CD4-positive, alpha-beta T cell (primary cell): ENCODE measurements at places on chromosomes 3 and 15.
A peak's percentile ranks its signal among the peaks of the same experiment; 100 is the strongest.

GRCh38 chr3:101810022-101810418 lies 31.0 kb downstream of the NXPE3 start:
- DNase-seq, result no peak

GRCh38 chr15:28181366-28181765 lies 82.3 kb upstream of the OCA2 start:
- no peak for DNase-seq

- DNase-seq, result no peak
Observed at GRCh38 chr3:16548721-16549120, 35.2 kb upstream of the RFTN1 start.

GRCh38 chr3:168524129-168524528 lies 428.4 kb upstream of the GOLIM4 start:
- no peak for DNase-seq

GRCh38 chr15:68017201-68017600 lies 36.9 kb upstream of the PIAS1 start:
- DNase-seq, result no peak

GRCh38 chr15:85625166-85625830 lies 169.4 kb downstream of the KLHL25 start:
- DNase-seq, result peak; percentile 19

DNA sequence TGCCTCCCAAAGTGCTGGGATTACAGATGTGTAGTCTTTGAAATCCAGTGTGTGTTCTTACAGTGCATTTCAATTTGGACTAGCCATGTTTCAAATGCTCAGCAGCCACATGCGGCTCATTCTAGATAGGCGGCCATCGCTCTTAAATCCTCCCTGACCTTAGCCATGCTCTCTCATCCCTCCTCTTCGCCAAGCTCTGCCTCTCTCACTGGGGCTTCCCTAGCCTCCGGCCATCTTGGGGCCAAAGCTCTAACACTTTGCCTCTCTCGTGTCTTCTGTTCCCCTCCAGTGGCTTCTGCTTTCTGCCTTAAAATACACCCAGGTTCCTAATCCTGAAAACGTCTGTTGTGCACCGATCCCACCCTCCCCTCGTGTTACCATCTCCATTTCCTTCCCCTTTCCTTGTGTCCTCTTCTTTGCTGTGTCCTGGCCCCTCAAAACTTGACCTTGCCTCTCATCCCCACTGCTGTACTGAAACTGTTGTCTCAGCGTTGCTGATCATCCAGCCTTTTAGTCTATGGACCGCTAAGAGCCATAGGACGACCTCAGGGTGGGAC lies 1.4 kb upstream of the GHRL start:
- DNase-seq, result no peak

DNA sequence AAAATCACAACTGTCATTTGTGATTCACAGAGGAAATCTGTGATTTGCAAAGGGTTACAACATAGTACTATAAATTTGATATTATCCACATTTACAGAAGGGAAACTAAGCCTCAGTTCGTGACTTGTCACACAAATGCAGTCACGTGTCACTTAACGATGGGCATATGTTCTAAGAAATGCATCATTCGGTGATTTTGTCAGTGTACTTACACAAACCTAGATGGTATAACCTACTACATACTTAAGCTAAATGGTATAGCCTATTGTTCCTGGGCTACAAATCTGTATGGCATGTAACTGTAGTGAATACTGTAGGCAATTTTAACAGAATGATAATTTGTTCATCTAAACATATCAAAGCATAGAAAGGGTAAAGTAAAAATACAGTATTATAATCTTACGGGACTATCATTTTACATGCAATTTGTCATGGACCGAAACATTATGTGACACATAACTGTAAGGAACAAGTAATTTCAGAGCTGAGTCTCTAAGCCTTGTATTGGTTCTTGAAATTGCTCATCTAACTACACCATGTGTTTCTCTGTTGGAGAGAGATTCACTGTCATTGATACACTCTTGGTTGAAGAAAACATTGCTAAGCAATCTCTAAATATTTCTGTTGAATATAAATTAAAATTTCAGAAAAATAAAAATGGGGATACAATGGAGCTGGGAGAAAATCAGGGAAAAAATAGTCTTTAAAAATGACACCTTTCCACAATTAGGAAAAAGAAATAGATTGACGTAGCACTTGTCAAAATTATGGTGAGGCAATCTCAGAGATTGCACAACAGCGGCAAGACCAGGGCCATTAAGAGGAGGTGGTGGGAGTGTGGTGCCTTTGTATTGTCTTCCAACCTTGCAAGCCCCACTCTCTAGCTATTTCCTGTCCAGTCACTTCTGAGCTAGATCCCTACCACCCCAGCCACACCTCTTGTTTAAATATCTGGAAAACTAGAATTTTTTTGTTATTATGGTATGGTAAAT lies 645.8 kb upstream of the TBL1XR1 start:
- no peak for DNase-seq

DNA sequence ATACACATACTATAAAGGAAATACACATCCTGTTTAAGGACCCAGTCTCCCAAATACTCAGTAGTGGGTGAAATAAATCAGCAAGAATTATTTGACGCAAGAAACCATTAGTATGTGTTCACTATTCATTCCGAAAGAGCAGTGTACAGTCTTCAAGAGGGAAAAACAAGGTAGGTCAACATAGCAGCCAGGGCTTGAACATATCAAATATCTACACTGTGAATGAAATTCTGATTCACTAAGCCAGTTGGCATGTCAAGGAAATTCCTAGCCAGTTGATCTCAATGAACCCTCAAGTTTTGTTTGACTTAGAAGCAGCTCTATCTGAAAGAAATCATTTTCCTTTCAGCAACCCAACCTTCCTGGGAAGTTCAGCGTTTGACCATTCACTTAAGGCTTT lies 99.0 kb downstream of the CNTN3 start:
- no peak for DNase-seq

DNA sequence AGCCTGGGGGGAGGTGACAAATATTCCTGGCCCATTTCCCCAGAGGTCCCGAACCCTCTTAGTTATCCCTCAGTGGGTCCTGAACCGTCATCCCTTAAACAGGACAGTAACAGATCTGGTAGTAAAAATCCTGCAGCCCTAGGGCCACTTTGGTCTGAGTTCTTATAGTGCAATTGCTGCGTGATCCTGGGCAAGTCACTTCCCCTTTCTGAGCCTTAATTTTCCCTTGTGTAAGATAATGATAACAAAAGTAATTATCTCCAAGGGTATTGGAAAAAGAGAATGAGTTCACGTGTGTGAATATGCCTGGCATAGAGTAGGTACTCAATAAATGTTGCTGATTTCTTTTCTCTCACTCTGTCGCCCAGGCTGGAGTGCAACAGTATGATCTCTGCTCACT lies 2.9 kb upstream of the JAGN1 start:
- no peak for DNase-seq

DNA sequence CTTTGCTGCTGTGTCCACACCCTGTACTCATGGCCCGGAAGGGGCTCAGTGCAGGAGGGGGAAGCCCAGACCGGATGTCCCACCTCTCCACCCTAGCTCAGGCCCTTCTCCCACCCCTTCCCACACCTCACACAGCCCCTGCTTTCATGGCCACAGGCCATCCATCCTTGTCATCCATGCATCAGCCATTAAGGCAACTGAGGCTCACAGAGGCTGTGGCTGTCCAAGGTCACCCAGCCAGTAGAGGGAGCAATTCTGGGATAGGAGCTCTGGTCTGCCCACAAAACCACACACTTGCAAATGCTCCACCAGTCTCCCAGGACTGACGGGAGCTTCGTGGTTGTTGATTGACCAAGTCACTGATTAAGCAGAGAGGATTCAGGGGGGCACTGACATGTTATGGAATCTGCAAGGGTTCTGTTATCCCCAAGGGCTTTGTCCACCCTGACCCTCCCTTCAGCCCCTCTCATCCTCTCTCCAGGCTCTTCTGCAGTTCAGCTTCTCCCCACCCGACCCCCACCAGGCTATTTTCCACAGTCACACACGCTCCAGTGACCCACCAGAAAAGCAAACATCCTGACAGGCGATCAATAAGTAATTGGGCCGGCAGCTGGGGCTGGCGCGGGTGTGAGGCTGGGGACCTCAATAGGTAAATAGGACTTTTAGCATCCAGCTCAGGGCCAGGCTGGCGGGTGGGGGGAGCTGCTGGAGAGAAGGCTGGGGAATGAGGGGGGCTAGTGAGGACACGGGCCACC lies 15.1 kb downstream of the LINGO1 start:
- DNase-seq, result no peak

DNA sequence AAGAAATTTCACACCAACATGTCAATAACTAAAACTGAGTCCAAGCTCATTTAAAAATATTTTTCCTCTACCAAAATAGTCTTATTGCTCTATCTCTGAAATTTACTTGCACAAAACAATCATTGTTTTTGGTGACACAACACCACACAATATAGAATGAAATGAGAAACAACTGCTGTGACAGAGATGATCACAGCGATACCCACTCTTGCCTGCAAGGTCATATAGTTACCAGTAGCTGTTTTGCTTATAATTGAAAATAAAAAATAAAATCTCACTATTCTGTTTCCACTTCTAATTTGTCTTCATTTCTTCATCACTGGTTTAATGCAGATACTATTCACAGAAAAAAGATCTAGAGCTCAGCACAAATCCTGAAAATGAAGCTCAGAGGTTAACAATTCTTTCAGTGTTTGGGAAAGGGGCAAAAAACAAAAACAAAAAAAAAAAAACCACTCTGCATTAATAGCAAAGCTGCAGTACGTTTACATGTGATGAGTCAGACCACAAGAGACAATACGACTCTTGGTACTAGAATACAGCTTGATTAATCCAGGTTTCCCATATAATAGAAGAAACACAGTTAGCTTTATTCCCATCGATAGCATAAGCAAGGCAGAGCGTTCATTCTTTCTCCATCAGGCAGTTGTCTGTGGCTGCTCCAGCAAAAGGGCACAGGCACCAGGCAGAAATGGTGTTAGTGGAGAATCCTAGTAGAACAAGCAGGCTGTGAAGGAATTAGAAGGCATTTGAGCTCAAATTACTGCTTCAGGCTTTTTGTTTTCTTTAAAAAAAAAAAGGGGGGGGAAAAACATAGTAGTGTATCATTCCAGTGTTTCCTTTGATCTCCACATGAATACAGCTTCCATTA lies 773 bp downstream of the ANKRD28 start:
- DNase-seq, result no peak

GRCh38 chr3:85003479-85003878 lies 44.7 kb downstream of the CADM2 start:
- DNase-seq, result no peak

GRCh38 chr15:94277485-94277884 lies 46.1 kb downstream of the MCTP2 start:
- DNase-seq, result no peak

DNA sequence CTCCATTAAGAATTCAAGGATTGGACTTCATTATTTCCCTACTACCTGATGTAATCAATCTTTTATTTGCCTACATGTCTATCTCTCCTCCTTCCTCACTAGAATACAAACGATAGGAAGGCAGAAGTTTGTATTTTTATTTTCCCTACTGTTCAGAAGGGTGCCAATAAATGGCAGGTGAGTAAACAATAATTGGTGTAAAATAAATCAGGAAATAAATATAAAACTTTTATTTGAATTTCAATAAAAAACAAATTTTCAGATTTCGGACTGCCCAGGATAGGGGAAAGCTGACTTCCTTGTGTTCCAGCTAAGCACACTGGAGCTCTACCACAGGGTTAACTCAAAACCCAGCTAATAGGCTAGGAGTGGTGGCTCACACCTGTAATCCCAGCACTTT lies 636.3 kb upstream of the BCHE start:
- no peak for DNase-seq

DNA sequence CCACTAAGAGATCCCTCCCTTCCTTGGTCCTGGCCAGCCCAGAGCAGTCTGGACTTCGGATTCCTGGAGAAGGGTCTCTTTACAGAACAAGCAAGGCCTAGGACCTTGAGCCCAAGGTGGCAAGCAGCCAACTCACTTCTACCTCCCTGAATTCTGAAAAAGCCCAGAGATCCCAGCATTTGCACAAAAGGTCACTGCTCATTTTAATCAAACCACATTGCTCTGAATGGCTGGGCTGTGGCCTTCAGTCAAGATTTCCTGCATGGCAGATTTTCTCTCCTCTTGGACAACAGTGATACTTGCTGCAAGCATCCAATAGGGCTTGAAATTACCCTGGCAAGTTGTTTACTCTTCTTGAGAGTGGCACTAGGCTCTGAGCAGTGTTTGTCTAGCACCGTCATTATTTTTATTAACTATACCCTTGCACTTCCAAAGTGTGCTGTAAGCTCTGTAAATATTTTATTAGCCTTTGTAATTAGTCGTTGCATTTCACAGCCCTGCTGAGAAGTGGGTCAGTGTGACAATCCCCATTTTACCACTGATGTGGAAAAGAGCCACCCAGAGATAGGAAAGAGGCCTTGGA lies 274.7 kb upstream of the CTNNB1 start:
- DNase-seq, result no peak

DNA sequence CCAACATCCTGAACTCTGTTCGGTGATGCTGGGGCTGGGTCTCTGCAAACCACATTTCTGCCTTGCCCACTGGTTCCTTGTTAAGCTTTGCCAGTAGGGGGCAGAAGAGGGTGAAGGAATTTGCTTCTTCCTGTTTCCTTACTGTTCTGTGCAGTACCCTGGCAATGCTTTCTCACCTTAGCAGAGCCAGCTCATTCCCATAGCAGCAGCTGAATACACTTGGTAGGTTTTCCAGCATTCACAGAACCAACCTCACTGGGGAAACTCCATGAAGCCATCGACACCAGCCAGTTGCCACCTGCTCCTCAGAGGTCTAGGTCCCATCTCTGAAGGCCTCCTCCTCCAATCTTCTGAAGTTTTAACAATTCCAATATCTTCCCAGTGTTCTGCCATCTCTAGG lies 308.4 kb downstream of the PDCD6IP start:
- DNase-seq, result no peak

DNA sequence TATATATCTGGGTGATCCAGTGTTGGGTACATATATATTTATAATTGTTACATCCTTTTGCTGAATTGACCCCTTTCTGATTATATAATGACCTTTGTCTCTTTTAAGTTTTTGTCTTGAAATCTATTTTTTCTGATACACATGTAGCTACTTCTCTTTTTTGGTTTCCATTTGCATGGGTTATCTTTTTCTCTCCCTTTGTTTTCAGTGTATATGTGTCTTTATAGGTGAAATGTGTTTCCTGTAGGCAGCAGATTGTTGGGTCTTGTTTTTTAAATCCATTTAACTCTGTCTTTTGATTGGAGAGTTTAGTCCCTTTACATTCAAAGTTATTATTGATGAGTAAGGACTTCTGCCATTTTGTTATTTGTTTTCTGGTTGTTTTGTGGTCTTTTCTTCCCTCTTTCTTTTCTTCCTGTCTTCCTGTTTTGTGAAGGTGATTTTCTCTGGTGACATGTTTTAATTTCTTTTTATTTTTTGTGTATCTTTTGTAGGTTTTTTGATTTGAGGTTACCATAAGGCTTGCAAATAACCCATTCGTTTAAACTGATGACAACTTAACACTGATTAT lies 56.8 kb downstream of the STARD9 start:
- DNase-seq, result no peak
